Osteocyte (in vitro differentiated cells): ENCODE measurements at places on chromosomes 16 and 17. TPM values are rescaled to one million over a fixed set of nuclear protein-coding genes. Genes with fewer than 3 reads are reported as not detected.

The NHLRC4 gene
- total RNA-seq = 0.57 and 1.7 TPM in 2 replicates

GRCh38 chr17:77604301-77604972, 354.1 kb upstream of the TNRC6C start:
- H3K4me3 ChIP-seq = no peak overlapping the region
- peaks cover 16% of the 10 kb centered on the region for H3K27me3 ChIP-seq
- peak; percentile 67 for DNase-seq
- no peak overlapping the region for H3K27ac ChIP-seq
- H3K4me1 ChIP-seq = peaks cover 28% of the 10 kb centered on the region

- H3K36me3 ChIP-seq = peaks cover 7% of the 10 kb centered on the region
- H3K4me1 ChIP-seq = peaks cover 6% of the 10 kb centered on the region
- DNase-seq = no peak
- no peak overlapping the region for H3K4me3 ChIP-seq
- H3K27me3 ChIP-seq = no peaks in the 10 kb centered on the region
- H3K27ac ChIP-seq = no peak overlapping the region
Measured at GRCh38 chr16:27690608-27691007, 140.7 kb downstream of the KATNIP start.

- no peak overlapping the region for H3K4me3 ChIP-seq
- DNase-seq = no peak
- peaks cover 8% of the 10 kb centered on the region for H3K27me3 ChIP-seq
- no peaks in the 10 kb centered on the region for H3K4me1 ChIP-seq
- H3K36me3 ChIP-seq = no peaks in the 10 kb centered on the region
Measured at GRCh38 chr17:56656701-56657327, 63.3 kb downstream of the NOG start.

The DPEP3 gene
- total RNA-seq = not detected in 2 replicates

DNA sequence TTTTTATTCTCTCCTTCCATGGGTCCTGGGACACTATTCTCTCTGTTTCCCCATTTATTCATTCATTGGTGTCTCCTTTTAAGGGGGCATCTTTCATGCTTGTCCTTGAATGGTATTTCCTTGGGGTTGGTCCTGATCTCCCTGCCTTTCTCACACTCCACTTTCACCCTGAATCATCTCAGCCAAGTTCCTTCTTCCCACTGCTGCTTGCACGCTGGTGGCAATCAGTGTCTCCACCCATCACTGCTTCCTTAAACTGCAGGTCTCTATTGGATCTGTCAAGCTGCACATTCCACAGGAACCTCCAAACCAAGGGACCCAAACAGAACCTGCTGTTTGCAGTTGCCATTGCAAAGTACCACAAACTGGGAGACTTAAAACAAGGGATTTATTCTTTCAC, 89.3 kb upstream of the SDK2 start:
- H3K36me3 ChIP-seq = no peaks in the 10 kb centered on the region
- no peaks in the 10 kb centered on the region for H3K4me1 ChIP-seq
- no peak for DNase-seq
- peaks cover 11% of the 10 kb centered on the region for H3K27me3 ChIP-seq
- H3K27ac ChIP-seq = no peak overlapping the region

- no peak for DNase-seq
- H3K27me3 ChIP-seq = no peaks in the 10 kb centered on the region
- no peak overlapping the region for H3K4me3 ChIP-seq
- H3K27ac ChIP-seq = no peak overlapping the region
Measured at GRCh38 chr17:74226252-74226651, 12.9 kb downstream of the TTYH2 start.

The NPIPB2 gene
- 14.0 and 19.7 TPM in 2 replicates for total RNA-seq

DNA sequence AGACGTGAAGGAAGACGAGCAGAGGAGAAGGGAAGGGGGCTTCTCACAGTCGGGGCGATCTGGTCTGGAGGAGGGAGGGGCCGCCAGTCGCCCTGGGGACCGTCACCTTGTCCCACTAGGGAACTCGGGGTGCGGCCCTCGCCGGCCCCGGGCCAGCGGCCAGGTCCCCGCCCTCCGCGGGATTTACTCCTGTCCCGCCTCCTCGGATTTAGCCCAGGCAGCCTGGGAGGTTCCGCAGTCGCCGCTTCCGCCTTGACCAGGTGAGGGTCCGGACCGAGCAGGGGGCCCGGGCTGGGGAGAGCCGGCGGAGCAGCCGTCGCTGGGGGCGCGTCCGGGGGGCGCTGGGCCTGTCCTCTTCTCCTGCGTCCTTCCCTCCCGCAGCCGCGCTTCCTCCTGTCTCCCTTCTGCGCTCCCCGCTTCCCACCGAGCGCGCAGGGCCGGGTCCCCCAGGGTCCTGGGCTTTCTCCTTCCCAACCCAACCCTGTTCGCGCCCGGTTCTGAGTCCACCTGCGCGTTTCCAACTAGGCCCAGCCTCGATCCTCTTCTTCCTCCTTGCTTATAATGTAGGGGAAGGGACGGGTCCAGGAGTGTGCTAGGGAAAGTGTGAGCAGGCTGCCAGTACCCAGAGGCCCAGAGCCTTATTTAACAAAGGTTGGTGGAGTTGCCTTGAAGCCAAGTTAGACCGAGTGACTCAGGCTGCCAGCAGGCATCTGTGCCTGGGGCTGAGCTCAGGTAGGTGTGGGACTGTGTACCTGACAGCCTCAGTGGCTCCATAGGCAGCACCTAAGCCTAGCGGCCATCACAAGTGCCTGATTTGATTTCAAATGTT, at the start of gene TNK1:
TNK1 (plus strand) TSS at position 235 of the 829 bp plus-strand sequence. CDS start 1,838 bp downstream, outside the sequence.
- DNase-seq = no peak
- H3K27me3 ChIP-seq = peaks cover 45% of the 10 kb centered on the region
- peak within 1 kb of the TSS; percentile 54 for H3K4me3 ChIP-seq
- H3K4me1 ChIP-seq = peaks cover 10% of the 10 kb centered on the region
- H3K36me3 ChIP-seq = peaks cover 2% of the 10 kb centered on the region
- H3K27ac ChIP-seq = no peak within 1 kb of the TSS

The ADORA2B gene
- total RNA-seq = 8.9 TPM in 2 replicates

GRCh38 chr16:86527366-86527765, 17.0 kb downstream of the FOXF1 start:
- no peak overlapping the region for H3K4me3 ChIP-seq
- DNase-seq = no peak
- H3K27me3 ChIP-seq = peaks cover 43% of the 10 kb centered on the region

GRCh38 chr16:58338205-58338604, 43.4 kb upstream of the PRSS54 start:
- H3K4me1 ChIP-seq = peaks cover 8% of the 10 kb centered on the region
- no peak overlapping the region for H3K27ac ChIP-seq
- H3K36me3 ChIP-seq = no peaks in the 10 kb centered on the region
- no peak overlapping the region for H3K4me3 ChIP-seq
- H3K27me3 ChIP-seq = peaks cover 16% of the 10 kb centered on the region

GRCh38 chr17:77889866-77890760, 68.4 kb upstream of the TNRC6C start:
- H3K36me3 ChIP-seq = no peaks in the 10 kb centered on the region
- H3K4me3 ChIP-seq = no peak overlapping the region

The BICDL2 gene
- total RNA-seq = not detected in 2 replicates

GRCh38 chr17:67027031-67027628, 17.2 kb upstream of the CACNG1 start:
- no peak overlapping the region for H3K4me3 ChIP-seq
- H3K4me1 ChIP-seq = no peaks in the 10 kb centered on the region
- no peaks in the 10 kb centered on the region for H3K27me3 ChIP-seq
- no peaks in the 10 kb centered on the region for H3K36me3 ChIP-seq
- no peak overlapping the region for H3K27ac ChIP-seq

The VTN gene
- total RNA-seq = 0.70 and 0.97 TPM in 2 replicates

The PIGS gene
- 80.0 and 84.3 TPM in 2 replicates for total RNA-seq

The MRM1 gene
- total RNA-seq = 3.6 and 4.3 TPM in 2 replicates

DNA sequence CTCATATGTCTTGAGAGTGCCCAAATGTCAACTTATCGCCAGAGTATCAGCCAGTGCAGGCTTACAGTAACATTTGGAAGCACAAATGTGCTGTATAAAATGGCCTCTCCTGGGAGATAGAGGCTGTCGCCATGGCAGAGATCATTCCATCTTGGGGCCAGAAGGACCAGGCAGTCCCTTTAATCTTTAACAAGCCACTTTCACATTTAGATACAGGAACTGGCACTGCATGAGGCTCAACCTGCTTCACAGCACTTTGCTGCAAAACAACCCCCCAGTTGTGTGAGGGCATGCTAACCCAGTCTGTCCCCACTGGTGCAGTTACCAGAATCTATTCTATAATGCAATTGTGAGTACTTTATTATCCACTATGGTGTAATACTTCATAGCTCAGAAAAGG, 4.7 kb upstream of the RFFL start:
- no peak for DNase-seq
- H3K4me3 ChIP-seq = no peak overlapping the region
- no peaks in the 10 kb centered on the region for H3K27me3 ChIP-seq

DNA sequence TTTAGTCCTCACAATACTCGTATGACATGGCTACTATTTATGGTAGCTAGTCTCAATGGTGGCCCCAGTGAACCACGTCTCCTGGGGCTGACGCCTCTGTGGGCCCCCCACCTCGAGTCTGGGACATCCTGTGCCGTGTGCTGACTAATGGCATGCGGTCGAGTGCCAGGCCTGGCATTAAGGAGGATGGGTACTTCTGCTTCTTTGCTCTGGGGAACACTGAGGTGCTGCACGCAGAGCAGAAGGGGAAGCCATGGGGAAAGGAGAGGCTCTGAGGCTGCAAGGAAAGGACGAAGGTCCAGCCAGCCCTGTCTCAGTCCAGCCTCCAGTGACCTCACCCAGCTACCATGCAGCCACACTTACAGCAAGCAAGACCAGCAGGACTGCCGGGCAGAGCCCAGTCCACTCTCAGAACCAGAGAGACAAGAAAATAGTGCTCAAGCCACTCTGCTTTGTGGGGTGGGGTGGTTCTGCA, 5.7 kb upstream of the MPRIP start:
- H3K36me3 ChIP-seq = no peaks in the 10 kb centered on the region
- no peak overlapping the region for H3K4me3 ChIP-seq
- H3K4me1 ChIP-seq = peaks cover 37% of the 10 kb centered on the region
- DNase-seq = no peak
- H3K27ac ChIP-seq = no peak overlapping the region

The TMEM97 gene
- total RNA-seq = 58.5 and 60.5 TPM in 2 replicates

DNA sequence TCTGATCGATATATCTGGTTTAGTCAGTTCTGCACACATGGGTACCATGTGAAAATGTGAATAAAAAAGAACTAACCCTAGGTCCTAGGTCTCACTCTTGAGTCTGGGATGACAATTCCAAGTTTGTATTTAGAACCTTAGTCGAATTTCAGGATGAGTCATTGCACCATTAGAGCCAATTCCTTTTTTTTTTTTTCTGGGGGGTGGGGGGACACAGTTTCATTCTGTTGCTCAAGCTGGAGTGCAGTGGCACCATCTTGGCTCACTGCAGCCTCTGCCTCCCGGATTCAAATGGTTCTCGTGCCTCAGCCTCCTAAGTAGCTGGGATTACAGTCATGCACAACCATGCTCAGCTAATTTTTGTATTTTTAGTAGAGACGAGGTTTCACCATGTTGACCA, 41.6 kb downstream of the SPAG9 start:
- peaks cover 23% of the 10 kb centered on the region for H3K36me3 ChIP-seq
- no peak overlapping the region for H3K4me3 ChIP-seq
- H3K4me1 ChIP-seq = peaks cover 17% of the 10 kb centered on the region
- H3K27ac ChIP-seq = no peak overlapping the region

GRCh38 chr17:65892912-65893377, 299.0 kb downstream of the CEP112 start:
- DNase-seq = no peak
- no peaks in the 10 kb centered on the region for H3K27me3 ChIP-seq
- no peak overlapping the region for H3K27ac ChIP-seq

- DNase-seq = no peak
- no peaks in the 10 kb centered on the region for H3K27me3 ChIP-seq
- H3K4me3 ChIP-seq = no peak overlapping the region
- H3K27ac ChIP-seq = no peak overlapping the region
Measured at GRCh38 chr17:75820094-75821080, 23.8 kb downstream of the UNC13D start.

The HGS gene
- total RNA-seq = 111 and 117 TPM in 2 replicates

The HASPIN gene
- 1.9 and 2.6 TPM in 2 replicates for total RNA-seq

DNA sequence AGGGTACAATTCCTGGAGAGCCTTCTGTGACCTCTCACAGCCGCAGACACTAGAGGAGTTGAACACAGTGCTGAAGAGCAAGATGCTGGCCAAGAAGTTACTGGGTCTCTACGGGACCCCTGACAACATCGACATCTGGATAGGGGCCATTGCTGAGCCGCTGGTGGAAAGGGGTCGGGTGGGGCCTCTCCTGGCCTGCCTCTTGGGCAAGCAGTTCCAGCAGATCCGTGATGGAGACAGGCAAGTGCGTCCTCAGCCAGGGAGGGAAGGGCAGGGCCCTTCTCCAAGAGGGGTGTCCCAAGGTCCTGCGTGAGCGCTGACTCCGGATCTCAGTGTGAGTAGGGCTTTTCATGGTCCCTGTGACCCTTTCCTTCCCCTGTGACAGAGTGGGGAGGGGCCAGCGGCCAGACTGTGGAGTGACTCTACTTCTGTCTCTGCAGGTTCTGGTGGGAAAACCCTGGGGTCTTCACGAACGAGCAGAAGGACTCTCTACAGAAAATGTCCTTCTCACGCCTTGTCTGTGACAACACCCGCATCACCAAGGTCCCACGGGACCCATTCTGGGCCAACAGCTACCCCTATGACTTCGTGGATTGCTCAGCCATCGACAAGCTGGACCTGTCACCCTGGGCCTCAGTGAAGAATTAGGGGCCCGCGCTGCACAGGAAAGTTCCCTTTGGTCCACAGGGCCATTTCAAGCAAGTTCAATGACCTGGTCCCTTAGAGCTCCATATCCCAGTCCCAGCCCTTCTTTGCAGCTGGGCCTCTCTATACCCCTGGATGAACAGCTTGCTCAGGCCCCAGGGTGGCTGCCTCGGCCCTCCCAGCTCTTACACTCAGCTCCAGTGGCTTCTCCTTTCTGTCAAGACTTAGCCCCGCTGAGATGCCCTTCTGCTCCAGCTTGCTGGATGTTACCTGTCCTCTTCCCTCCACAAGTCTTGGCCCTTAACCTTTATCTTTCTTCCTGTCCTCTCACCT, 13.1 kb downstream of the MPO start:
- H3K36me3 ChIP-seq = no peaks in the 10 kb centered on the region
- peaks cover 30% of the 10 kb centered on the region for H3K27me3 ChIP-seq
- peak; percentile 72 for DNase-seq
- H3K4me3 ChIP-seq = no peak overlapping the region

DNA sequence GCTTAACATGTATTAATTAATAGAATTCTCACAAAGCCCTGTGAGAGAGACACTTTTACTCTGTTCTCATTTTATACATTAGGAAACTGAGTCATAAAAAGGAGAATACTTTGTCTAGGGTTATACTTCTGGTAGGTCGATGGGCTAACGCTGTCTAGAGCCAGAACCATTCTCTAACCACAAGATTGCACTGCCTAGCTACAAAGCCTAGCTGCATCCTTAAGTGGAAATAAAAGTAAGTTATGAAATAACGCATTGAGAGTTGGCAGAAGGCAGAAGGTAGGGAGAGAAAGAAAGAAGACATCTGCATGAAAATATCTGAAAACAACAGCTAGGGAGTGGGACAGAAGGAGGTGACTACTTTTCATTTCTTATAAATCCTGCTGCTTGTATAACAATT, 33.2 kb downstream of the IRX6 start:
- H3K4me3 ChIP-seq = no peak overlapping the region
- no peaks in the 10 kb centered on the region for H3K4me1 ChIP-seq
- no peak for DNase-seq
- H3K27ac ChIP-seq = no peak overlapping the region
- H3K36me3 ChIP-seq = no peaks in the 10 kb centered on the region
- H3K27me3 ChIP-seq = peaks cover 26% of the 10 kb centered on the region
